ENCODE measurements at places on chromosomes 12 and 14.

DNA sequence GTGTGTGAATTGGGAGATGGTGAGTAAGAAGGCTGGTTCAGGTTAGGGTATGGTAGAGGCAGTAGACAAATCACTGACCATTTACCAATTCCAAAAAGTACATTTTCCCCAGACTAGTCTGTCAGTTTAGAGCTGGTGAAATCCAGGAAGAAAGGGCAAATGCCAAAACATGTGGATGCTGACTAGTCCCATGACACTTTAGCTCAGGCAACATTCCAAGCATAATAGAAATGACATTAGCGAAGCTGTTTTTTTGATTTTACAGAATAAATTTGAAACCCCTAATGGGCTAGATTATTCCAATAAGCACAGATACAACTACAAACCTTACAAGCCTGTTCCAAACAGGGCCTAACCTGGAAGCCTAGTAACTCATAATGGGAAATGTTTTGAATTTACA is 884.2 kb downstream of the FLRT2 start:
- no peak for DNase-seq

- no peak for DNase-seq
Measured at GRCh38 chr12:52685406-52685890, 5.2 kb upstream of the KRT1 start.

DNA sequence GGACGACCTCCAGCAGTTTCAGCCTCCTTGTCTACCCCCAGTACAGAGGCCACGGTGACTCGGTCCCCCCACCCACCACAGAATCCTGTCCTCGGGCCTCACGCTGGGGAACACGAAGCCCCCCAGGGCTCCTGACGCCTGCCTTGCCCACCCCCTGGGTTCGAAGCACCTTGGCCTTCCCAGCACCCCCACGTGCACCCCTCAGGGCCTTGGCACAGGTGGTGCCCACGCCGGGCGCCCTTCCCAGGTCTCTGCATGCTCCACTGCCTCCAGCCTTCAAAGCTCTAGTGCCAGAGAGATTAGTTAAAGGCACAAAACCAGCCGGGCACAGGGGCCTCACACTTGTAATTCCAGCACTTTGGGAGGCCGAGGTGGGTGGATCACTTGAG is 61.8 kb downstream of the NOC4L start:
- no peak for DNase-seq

- no peak for DNase-seq
Measured at GRCh38 chr12:49100380-49100779, 5.8 kb upstream of the DHH start.

GRCh38 chr12:45768194-45768593 is 38.7 kb downstream of the ARID2 start:
- no peak for DNase-seq

DNA sequence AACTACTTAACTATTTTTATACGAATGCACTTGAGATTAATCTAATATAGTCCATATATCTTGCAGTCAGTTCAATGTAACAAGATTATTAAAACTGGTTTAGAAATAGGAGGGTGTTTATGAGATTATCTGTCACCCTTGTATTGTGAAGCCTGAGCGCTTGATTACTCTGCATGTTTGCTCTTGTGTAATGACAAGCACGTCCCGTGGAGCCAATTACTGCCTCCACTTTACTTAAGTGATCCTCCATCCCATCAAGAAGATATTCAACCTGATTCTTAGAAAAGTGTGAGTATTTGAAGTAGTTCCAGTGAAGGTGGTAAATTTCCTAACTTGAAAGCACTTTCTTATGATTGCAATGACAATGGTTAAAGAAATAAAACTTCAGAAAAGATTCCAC is 415.2 kb upstream of the GARIN6 start:
- no peak for DNase-seq

DNA sequence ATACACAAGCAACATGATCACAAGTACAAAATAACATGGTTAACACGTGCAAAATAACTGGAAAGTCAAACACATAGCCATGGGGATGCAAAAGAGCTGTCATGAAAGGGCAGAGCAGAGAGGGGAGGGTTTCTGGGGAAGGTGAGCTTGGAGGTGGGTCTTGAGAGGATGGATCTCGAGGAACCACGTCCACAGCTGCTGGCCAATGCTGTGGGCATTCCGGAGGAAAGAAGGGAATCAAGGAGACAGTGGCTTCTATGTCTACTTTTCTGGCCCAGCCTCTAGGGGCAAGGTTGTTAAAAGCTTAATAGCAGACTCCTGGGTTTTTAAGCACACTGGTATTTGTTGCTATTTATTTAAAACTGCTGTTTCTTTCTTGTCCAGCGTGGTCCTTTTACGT is 8.4 kb upstream of the MYH7 start:
- DNase-seq, result no peak

DNA sequence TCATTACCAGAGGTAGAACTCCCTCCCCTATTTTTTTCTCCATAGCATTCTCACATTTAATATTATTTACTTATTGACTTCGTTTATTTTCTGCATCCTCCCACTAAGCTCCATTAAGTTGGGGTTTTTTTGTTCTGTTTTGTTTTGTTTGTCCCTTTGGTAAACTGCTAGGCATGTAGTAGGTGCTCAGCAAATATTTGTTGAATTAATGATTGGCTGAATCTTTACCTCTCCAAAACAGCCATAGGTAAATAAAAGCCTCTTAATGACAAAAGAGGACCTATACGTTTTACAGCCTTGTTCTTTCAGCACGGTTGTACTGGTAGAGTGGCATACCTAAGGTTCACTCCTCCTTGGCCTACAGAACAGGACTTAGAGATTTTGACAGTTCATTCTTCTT is 52.0 kb downstream of the PRORP start:
- no peak for DNase-seq

Data from stimulated activated CD8-positive, alpha-beta memory T cell treated with anti-CD3 and anti-CD28 coated beads, Interleukin-4, amount 100 ng/mL, for 1 hour (primary cell).